ENCODE measurements at places on chromosomes 1 and 21.

DNA sequence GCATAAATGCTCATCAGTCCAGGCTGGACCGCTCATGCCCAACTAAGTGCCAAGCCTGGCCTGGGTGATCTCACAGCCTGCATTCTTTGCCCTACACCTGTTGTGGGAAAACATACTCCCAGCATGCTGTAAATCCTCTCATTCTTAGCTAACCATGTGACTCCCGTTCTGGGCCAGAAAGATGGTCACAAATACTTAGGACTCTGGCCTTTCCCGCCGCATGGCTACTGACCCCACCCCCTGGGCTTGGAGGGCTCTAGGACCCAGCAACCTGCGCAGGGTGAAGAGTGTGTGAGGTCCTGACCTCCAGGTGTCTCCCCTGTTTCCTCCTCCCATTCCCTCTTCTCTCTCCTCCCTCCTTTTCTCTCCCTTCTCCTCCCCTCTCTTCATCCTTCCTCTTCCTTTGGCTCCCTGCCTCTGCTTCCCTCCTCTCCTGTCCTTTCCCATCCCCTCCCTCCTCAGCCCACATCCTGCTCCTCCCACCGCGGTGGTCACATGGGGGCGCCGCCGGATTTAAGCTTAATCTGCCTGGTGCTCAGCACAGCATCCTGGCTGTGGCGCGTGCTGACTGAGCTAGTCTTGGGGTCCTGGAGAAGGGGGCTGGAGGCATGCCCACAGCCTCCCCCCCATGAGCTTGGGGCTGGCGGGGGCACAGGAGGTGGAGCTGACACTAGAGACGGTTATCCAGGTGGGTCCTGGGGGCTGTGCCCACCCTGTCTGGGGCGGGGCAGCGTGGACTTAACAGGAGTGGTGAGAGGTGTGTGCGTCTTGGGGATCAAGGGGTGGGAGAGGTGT, at the start of gene CROCC:
Gene CROCC, plus strand, starts transcription at position 541 of the 795 bp plus-strand sequence. Its CDS starts 88 bp downstream, at position 629.
- peak; percentile 37 for DNase-seq

- no peak for DNase-seq
Observed at GRCh38 chr1:12100071-12100470, 37.0 kb downstream of the TNFRSF8 start.

GRCh38 chr1:66397192-66397591, 136.8 kb upstream of the SGIP1 start:
- DNase-seq: no peak

GRCh38 chr1:184906761-184907160, 67.5 kb downstream of the NIBAN1 start:
- peak; percentile 32 for DNase-seq

- peak; percentile 66 for DNase-seq
Observed at GRCh38 chr1:29179641-29180184, 2.0 kb downstream of the SRSF4 start.
